ENCODE measurements at places on chromosomes 3 and 15.
A peak's percentile ranks its signal among the peaks of the same experiment; 100 is the strongest.

DNA sequence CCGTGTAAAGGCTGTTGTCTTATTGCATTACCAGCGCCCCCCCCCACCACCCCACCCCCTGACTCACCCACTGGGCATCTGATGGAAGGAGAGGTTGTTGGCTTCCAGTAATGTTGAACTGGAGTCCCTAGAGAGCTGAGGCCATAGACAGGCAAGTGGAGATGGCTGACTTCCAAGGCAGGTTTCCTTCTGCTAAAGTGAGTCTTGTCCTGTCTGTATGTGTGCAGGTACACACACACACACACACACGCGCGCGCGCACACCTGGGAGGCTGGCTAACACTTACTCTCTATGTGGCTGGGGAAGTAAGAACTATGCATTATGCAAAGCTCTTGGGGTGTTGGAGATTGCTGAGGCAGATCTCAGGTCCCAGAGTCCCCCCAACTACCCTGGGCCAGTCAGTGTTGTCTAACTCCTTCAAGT, 1.6 kb upstream of the KY start:
- no peak for DNase-seq

- DNase-seq, result no peak
These were observed 257.8 kb downstream of the EBLN2 start for GRCh38 chr3:73319179-73319769.

DNA sequence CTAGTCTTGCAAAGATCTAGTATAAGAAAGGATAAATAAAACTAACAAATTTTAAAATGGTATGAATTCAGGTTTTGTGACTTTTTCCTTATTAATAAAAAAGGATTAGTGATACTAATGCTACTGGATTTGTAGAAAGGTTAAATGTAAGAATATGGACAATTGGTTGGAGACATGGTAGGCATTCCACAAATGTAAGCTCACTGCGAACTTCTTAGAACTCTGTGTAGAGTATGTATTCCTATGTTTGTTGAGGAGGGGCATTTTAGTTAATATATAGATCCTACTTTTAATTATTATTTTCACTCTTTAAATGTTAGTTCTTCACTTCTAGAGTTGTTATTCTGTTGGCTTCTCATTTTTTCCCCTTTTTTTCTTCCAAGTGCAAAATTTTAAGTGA, 414.3 kb downstream of the RBMS3 start:
- no peak for DNase-seq

DNA sequence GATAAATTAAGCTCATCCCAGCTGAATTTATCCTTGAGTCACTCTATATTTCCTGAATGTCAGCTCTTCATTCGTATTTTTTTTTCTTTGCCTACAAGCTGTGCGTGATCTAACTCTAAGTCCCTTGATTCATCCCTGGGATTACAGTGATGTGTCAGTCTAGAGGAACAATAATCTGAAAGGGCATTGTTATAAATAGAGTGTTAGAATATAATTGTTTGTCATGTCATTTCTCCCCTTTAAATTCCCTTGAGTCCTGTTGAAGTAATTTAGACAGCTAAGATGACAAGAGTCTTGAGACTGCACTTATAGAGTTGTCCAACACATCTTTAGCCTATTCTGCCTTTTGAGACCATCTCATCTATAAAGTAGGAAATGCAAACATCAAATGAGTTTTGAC, 621.8 kb downstream of the ZIC1 start:
- no peak for DNase-seq

- DNase-seq, result no peak
These were observed 490.4 kb upstream of the PROK2 start for GRCh38 chr3:72275331-72275751.

DNA sequence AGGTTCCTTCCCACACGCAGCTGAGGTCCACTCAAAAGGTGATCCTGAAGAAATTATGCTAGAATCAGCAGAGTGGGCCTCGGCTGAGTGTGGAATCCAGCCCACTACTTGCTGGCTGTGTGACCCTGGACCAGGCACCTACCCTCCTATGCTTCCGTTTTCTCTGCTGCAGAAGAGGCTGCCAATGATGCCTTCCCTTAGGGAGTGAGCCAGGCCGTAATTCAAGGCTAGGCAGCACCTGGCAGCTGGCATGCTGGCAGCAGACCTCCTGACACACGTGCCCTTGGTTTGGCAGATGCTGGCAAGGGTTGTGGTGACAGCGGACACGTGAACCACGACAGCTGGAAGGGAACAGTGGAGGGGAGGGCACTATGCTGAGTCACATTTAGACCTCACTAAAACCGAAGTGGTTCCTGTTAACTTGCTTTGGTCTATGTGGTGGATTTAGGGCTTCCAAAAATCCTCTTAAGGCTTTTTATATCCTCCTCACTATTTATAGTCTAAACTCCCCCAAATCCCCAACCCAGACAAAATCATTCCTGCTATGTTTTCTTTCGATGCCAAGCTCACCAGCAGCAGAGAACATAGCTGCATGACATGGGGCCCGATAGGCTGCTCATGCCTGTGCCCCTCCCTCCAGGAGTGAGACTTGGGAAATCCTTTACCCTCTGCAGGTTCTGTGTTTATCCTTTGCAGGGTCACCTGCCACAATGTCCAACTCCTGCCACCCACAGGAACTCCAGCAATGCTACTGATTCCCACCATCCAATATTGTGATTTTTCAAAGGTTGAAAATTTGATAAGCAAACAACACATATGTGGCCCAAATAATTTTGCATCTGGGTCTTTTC, 10.6 kb upstream of the PCSK6 start:
- DNase-seq, result no peak

GRCh38 chr15:41512512-41512939, 1.1 kb downstream of the LTK start:
- peak; percentile 15 for DNase-seq

DNA sequence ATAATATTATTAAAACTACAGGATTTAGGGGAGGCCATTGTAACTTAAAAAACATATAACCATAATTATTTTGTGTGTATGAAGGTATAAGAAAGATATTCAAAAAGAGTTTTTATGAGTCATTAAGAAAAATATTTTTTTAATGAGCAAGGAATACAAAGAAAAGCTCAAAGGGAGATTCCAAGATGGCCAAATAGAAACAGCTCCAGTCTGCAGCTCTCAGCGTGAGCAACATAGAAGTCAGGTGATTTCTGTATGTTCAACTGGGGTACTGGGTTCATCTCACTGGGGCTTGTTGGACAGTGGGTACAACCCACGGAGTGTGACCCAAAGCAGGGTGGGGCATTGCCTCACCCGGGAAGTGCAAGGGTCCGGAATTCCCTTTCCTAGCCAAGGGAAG, 336.1 kb downstream of the TBL1XR1 start:
- DNase-seq, result no peak
